ENCODE measurements at places on chromosomes 3 and 15.

DNA sequence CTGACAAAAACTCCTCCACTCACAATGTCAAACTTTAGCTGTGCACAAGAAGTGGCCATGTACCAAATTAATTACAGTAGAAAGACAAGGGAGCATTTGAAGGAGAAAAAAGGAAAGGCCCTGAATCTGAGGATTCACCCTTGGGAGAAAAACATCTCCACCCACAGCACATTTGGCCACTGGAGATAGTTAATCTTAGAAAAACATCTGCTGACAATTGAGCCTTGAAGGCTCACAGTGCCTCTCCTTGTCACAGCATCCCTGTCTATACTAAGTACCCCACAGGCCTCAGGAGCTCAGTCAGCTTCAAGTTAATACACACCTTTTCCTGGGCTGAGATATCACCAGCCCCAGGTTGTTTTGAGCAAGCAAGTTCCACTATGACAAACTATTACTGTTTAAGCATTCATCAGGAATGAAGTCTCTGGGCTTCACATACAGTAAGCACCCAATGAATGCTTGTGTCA is 78.1 kb upstream of the SETMAR start:
- no peak for DNase-seq

GRCh38 chr3:64677961-64678716 is 9.7 kb downstream of the ADAMTS9 start:
- no peak for DNase-seq

GRCh38 chr3:15611018-15611417 is 9.5 kb downstream of the BTD start:
- DNase-seq, result no peak

GRCh38 chr3:180624714-180625113 is 22.8 kb downstream of the TTC14 start:
- no peak for DNase-seq

GRCh38 chr3:143484846-143485512 is 363.3 kb downstream of the SLC9A9 start:
- no peak for DNase-seq

- no peak for DNase-seq
Measured at GRCh38 chr3:177357352-177358090, 160.2 kb upstream of the TBL1XR1 start.

DNA sequence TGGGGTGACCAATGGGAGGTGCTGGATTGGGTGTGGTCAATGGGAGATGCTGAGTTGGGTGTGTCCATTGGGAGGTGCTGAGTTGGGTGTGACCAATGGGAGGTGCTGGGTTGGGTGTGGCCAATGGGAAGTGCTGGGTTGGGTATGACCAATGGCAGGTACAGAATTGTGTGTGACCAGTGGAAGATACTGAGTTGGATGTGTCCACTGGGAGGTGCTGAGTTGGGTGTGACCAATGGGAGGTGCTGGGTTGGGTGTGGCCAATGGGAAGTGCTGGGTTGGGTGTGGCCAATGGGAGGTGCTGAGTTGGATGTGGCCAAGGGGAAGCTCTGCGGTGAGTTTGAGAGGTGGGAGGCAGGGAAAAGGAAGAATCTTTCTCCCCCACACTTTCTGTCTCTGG is 250.0 kb upstream of the PROK2 start:
- no peak for DNase-seq

GRCh38 chr3:196198771-196199753 is 12.1 kb downstream of the ZDHHC19 start:
- DNase-seq, result no peak

GRCh38 chr15:49315391-49315823 is 107.6 kb upstream of the FGF7 start:
- DNase-seq, result no peak

DNA sequence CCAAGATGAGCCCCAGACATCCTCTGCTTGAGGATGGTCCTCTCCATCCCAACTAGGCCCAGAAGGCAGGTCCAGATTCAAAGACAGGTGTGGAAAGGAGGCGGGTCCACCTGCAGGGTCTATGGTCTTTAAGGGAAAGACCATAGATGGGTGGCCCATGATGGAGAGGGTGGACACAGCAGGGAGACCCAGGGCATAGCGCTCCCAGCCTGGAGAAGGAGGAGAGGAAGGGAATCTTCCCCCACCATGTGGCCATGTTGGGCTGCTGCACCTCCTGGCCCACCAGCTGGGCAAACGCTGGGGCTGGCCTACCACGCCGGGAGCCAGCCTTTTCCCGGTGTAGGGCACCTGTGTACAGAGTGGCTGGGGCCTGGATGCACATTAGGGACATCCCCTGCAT is 265.2 kb upstream of the TLE3 start:
- no peak for DNase-seq

GRCh38 chr3:96619475-96619874 is 194.9 kb upstream of the EPHA6 start:
- DNase-seq, result no peak

DNA sequence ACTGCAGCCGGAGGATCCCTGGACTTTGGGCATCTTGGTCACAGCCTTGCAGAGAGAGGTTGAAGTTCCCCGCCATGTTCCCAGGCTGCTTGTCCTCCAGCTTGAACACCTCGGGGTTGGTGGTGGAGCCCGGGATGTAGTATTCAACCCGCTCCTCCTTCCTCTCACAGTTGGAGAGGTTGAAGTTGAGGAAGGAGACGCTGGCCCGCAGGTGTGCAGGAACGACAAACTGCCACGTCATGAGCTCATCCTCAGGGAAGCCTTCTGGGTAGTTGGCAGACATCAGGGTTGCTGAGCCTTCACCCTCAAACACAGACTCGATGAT is 35.7 kb downstream of the CDCP1 start:
- no peak for DNase-seq

All from activated CD8-positive, alpha-beta memory T cell treated with anti-CD3 and anti-CD28 coated beads for 1 hour (primary cell).